ENCODE measurements at places on chromosomes 11 and 22.
A peak's percentile ranks its signal among the peaks of the same experiment; 100 is the strongest.

DNA sequence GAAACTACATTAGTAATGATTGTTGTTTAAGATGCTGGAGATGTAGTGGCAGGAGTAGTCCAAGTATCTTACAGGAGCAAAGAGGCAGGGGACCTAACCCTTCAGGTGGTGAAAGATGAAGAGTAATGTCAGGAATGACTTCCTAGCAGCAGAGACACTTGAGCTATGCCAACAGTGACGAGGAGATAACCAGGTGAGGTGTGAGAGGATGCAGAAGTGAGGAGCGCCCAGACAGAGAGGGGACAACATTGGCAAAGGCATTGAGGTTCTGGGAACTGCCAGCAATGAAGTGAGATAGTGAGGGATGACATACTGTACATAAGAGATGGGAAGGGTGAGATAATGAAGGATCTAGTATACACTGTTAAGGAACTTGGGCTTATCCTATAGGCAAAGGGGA is 95.8 kb downstream of the NCAM1 start:
- no peak for DNase-seq

GRCh38 chr22:27801616-27802345 is at the start of gene MN1:
Gene MN1, minus strand, starts transcription at chr22:27801756. Its CDS starts 1,213 bp downstream, at chr22:27800543.
- DNase-seq: no peak

GRCh38 chr11:61897387-61898246 is 6.3 kb upstream of the FADS3 start:
- DNase-seq: peak; percentile 81

DNA sequence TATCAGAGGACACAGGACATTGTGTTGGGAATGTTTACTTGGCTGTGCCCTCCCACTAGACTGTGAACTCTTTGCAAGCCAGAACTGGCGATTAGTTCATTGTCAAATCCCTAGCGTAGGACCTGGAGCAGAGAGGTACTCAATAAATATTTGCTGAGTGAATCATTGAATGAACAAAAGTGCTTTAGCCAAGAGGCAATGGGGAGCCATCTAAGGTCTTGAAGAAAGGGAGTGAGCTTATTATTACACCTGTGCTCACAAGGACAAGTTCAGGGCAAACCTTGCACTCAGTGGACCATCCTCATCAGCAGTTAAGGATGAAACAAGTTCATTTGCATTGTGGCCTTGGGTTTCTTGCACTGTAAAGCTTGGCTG is 1.1 kb upstream of the RASSF10 start:
- DNase-seq: no peak

- DNase-seq: no peak
Observed at GRCh38 chr11:128305588-128305987, 281.8 kb downstream of the ETS1 start.

- DNase-seq: no peak
Observed at GRCh38 chr11:14390669-14391068, 31.7 kb upstream of the RRAS2 start.

DNA sequence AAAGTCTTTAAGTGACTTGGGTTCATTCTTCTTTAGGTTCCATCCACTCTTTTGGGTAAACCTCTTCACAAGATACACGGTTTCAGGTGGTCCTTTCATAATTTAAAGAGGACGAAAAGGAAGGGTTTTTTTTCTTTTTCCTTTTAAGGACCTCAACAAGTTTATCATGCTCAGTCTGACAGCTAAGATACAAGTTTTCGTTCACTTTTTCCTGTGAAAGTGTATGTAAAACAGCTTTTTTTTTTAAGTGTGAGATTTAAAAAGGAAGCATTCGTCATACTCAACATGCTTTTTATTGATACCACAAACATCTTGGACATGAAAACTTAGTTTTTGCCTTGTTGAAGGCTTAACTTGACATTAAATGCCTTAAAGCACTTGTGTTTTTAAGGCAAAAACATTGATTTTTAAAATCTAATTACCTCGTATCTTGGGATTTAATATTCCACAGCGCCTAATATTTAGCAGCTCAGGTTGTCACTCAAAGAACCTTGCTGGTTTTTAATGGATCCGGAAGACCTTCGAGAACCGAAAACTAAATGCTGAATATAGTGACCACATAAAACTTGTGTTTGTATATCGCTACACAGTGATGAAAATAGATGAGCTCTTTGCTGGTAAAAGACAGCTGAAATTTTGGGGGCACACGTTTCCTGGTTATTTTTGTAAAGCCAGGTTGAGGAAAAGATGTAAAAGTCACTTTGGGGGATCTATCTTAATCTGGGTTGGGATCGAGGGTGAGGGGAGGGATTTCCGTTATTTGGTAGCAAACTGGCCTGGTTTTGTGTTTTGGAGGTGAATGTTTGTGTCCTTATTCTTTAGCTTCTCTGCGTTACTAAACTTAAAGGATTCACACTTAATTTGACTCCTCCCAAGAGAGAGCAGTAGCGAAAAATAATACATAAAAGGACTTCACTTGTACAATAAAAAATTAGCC is 2.3 kb downstream of the PCF11 start:
- no peak for DNase-seq

- no peak for DNase-seq
Observed at GRCh38 chr11:78038697-78039313, 15.7 kb upstream of the KCTD14 start.

- no peak for DNase-seq
Observed at GRCh38 chr22:32407936-32408335, 4.1 kb downstream of the RTCB start.

DNA sequence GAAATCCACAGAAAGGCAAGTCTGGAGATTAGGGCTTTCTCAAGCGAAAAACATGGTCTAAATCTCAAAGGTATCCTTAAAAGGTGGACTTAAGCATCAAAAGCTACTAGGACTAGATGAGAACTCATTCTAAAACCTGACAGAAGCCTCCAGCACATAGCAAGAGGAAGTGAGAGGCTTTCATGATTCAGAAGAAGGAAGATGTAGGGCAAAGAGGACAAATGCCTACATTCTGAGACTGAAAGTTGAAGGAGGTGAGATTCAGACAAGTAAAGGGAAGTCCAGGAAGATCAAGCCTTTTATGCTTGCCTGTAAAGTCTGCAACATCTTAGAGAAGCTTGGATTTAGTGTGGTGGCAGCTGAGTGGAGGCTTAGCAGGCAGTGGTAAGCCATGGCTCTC is 98.9 kb downstream of the PGR start:
- DNase-seq: no peak

DNA sequence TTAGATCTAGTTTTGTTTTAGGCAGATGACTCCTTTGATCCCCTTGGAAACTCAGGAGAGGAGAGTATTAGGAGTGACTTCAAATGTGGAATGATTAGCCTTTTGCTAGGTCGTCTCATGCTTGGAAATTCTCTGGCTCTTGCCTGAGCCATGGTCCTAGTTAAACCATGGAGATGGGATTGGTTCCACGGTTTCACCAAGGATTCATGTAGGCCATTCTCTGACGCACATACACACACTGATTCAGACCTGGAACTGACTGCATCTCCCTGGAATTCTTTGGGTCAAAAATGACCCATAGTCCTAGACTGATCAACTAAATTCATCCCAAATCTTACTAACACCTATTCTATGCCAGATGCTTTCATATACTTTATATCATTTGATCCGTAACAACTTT is 56.5 kb downstream of the POLD3 start:
- no peak for DNase-seq

DNA sequence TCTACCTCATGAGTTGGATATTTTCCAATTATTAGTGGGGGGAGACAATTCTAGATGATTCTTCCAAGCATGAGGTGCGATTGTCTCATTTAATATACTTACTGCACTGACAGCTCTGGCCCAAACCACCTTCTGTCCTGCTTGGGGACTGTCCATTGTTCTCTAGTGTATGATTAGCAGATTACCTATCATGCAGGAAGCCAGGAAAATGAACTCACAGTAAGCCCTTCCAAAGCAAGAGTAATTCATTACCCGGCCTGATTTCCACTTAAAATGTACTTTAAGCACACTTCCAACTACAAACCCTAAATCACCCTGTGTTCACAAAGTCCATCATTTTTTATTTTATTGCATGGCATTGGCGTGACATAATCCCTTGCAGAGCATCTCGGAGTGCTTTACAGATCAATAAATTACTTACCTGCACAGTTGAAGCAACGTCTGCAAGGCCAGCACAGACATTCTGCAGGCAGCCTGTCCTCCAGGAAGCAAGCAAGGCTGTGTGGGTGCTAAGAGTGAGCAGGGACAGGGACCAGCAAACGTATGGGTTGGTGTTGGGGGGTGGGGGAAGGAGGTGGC is 838.2 kb downstream of the NTM start:
- no peak for DNase-seq

- DNase-seq: no peak
Observed at GRCh38 chr11:3641701-3642070, at the start of gene ART5. Gene ART5, minus strand, starts transcription at chr11:3641992. Its CDS starts 130 bp downstream, at chr11:3641862.

- DNase-seq: no peak
Observed at GRCh38 chr11:113567867-113568544, 92.8 kb upstream of the DRD2 start.

- no peak for DNase-seq
Observed at GRCh38 chr11:120773501-120774031, 250.3 kb upstream of the TBCEL start.

DNA sequence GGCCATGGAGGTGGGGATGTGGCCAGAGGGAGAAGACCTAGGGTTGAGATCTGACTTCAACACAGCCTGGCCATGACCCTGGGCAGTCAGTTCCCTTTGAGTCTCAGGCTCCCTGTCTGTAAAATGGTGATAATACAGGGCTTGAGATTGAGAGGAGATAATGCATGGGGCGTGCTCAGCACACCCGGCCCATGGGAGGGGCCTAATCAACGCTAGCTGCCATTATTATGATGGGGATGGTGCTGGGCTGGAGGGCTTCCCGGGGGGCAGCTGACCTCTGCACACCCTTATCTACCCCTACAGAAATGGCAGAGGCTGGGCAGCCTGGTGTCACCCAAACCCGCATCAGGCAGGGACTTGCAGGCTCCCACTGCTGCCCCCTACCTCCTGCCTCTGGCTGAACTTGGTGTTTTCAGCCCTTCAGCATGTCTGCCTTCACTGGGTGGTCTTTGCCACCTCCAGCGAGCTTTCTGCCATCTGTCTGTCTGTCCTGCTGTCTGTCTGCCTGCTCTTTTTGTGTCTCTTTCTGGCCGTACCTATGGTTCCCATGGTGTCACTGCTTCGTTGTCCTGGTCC is 84.5 kb downstream of the CACNA1I start:
- no peak for DNase-seq

DNA sequence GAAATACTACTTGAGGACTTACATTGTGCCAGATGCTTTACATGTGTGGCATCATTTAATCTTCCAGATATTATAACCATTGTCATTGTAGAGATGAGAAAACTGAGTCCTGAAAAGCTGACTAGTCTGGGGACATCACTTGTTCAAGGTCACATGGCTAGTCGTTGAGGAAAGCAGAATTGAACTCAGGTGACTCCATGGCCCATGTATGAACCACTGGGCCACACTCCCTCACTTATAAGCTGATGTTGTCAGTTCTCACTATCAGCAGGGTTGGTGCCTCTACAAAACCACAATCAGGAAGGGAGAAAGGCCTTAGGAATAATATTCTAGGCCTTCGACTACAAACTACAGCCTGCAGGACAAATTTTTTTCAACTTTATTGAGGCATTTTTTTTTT is 26.1 kb upstream of the ADA2 start:
- no peak for DNase-seq

DNA sequence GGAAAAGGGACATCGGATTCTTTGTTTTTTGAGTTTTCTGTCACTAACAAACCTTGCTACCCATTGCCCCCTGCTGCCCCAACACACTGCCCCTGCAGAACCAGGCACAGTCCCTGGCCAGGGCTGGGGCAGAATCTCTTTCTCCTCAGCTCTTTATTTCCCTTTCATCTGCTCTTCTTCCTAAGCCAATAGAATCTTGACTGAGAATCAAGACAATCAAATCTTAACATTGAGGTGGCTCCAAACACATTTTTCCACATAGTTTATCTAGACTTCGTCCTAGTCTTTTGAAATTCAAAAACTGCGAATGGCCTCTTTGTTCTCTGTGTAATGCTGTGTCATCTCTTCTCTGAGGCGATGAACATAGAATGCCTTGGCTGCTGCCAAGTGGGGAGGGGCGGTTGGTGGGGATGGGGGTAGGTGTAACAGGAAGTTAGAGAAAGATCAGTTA is 16.1 kb upstream of the NTM start:
- DNase-seq: no peak

GRCh38 chr22:20607157-20607907 is 99.9 kb downstream of the MED15 start:
- no peak for DNase-seq

GRCh38 chr11:73244589-73245240 is 26.6 kb downstream of the P2RY2 start:
- no peak for DNase-seq

DNA sequence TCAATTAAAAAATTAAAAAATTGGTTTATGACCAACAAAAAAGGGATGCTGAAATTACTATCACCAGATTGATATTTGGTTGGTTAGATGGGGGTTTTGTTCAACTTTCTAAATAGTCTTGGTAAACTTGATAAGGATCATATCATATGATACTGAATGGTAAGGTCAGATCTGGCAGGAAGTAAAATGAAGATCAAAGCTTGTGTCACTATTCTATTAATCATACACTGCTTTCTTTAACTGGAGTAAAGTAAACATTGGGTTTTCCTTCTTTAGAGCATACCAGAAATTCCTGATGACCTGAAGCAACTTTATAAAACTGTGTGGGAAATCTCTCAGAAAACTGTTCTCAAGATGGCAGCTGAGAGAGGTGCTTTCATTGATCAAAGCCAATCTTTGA is 40.2 kb downstream of the RRM1 start:
- no peak for DNase-seq

DNA sequence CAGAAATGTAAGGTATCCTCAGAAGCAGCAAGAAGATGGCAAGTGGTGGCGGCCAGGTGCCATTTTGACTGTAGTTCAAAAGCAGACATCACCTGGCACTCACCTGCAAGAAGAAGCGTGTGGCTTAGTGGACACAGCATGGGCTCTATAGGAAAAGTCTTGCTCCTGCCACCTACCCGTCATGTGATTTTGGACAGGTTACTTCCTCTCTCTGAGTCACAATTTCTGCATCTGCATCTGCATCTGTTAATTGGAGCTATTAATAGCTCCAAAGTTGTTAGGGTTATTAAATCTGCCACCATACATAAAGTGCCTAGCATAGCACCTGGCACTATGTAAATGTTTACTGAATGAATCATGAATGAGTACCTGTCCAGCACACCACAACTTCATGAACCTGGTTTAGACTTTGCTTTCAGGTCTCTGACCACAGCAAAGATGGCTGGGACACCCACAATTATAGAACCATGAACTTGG is 16.8 kb downstream of the RAB30 start:
- DNase-seq: no peak

- DNase-seq: no peak
Observed at GRCh38 chr11:71066311-71066710, 186.1 kb downstream of the SHANK2 start.

DNA sequence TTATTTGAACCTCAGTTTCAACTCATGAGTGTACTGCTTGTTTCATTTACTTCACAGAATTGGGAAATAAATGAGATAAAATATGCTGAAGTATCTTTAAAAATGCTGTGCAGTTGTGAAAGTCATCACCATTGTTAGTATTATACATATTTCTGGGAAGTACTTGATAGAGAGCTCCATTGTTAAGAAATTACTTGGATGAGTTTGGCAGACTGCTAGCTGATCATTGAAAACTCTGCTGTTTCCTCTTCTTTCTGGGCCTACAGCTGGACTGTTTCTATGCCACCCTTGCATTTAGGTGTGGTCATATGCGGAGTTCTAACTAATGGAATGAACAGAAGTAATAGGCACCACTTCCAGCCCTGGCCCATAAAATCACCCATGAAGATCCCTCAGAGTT is 10.0 kb downstream of the SIK2 start:
- no peak for DNase-seq
